ENCODE measurements at places on chromosomes 1 and 21. TPM values are rescaled to one million over a fixed set of nuclear protein-coding genes. Genes with fewer than 3 reads are reported as not detected.
A peak's percentile ranks its signal among the peaks of the same experiment; 100 is the strongest.

The CHIA gene
- not detected for total RNA-seq

The HTR6 gene
- total RNA-seq, result 0.55 TPM

The OTUD3 gene
- total RNA-seq, result 29.7 TPM

The KLHDC9 gene
- 57.2 TPM for total RNA-seq

The RGS13 gene
- not detected for total RNA-seq

- DNase-seq, result no peak
- H3K4me1 ChIP-seq, result no peaks in the 10 kb centered on the region
- H3K27me3 ChIP-seq, result no peaks in the 10 kb centered on the region
- no peaks in the 10 kb centered on the region for H3K36me3 ChIP-seq
- no peak overlapping the region for H3K4me3 ChIP-seq
- no peak overlapping the region for H3K27ac ChIP-seq
Measured at GRCh38 chr1:117798550-117798949, 130.9 kb downstream of the GDAP2 start.

GRCh38 chr1:197145446-197146024, 934 bp downstream of the ASPM start:
- H3K4me3 ChIP-seq, result peak overlapping the region; percentile 65
- H3K4me1 ChIP-seq, result no peaks in the 10 kb centered on the region
- no peak overlapping the region for H3K27ac ChIP-seq
- no peaks in the 10 kb centered on the region for H3K36me3 ChIP-seq

- no peaks in the 10 kb centered on the region for H3K27me3 ChIP-seq
- DNase-seq, result no peak
- no peak overlapping the region for H3K27ac ChIP-seq
- no peaks in the 10 kb centered on the region for H3K36me3 ChIP-seq
- H3K4me3 ChIP-seq, result no peak overlapping the region
Measured at GRCh38 chr1:19006837-19007271, 50.4 kb upstream of the IFFO2 start.

DNA sequence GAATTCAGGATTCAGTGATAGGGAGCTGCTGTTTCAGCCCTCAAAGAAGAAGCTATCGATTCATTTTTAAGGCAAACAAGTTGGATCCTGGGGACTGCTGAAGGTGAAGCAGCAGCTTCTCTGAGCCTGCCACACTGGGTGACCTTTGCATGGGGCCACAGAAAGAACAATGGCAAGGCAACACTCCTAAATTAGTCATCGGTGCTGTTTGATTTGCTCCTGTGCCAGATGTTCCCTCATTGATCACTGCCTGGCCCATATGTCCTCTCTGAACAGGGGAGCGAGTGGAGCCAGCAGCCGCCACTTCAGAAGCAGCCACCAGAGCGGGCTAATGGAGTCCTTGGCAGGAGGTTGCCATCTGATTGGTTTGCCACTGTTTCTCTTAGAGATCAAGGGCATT, 391.5 kb downstream of the NTNG1 start:
- DNase-seq, result no peak
- no peak overlapping the region for H3K4me3 ChIP-seq
- H3K27ac ChIP-seq, result no peak overlapping the region
- H3K36me3 ChIP-seq, result no peaks in the 10 kb centered on the region

DNA sequence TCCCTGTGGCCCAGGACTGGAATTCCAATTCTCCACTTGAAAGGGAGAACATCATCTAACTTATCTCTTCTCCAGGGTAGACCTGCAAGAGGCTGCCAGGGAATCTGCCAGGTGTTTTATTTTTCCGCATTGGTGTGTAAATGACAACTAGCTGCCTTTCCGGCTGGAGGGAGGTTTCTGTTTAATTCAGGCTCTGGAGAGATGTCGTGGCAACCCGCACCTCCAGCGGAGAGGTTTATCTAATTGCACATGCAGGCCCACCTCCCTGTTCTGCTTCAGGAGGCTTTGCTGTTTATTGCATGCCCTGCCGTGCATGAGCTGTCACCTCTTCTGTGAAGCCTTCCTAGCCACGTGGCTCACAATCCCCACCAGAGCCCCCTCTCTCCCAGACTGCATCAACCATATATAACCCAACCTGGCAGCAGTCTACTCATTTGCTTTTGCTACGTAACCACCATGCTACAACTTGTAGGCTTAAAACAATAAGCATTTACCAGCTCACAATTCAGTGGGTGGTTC, 151.6 kb downstream of the C1orf94 start:
- no peak overlapping the region for H3K4me3 ChIP-seq
- H3K27ac ChIP-seq, result no peak overlapping the region
- DNase-seq, result no peak
- H3K27me3 ChIP-seq, result no peaks in the 10 kb centered on the region
- H3K36me3 ChIP-seq, result no peaks in the 10 kb centered on the region

DNA sequence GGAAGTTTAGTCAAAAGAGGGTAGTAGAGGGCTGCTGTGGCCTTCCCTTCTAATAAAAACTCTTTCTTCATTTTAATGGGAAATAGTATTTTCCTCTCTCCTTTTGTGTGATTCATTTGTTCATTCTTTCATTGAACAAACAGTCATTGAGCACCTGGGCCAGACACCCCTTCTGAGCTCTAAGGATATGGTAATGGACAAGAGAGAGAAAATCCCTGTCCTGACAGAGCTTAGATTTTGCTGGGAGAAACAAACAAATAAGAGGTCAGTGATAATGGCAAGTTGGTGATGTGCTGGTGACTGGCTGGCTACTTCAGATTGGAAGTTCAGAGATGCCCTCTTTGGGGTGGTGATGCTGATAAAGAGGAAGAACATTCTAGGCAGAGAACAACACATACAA, 59.3 kb downstream of the CDC14A start:
- H3K4me1 ChIP-seq, result no peaks in the 10 kb centered on the region
- H3K27ac ChIP-seq, result no peak overlapping the region
- no peak overlapping the region for H3K4me3 ChIP-seq
- H3K36me3 ChIP-seq, result no peaks in the 10 kb centered on the region

GRCh38 chr1:2605509-2606395, 19.2 kb downstream of the PRXL2B start:
- H3K27ac ChIP-seq, result no peak overlapping the region
- peak; percentile 9 for DNase-seq
- H3K4me1 ChIP-seq, result peaks cover 8% of the 10 kb centered on the region
- no peaks in the 10 kb centered on the region for H3K36me3 ChIP-seq

GRCh38 chr21:26918323-26919079, 48.4 kb downstream of the ADAMTS5 start:
- no peak overlapping the region for H3K4me3 ChIP-seq
- H3K27me3 ChIP-seq, result no peaks in the 10 kb centered on the region
- H3K36me3 ChIP-seq, result no peaks in the 10 kb centered on the region
- H3K27ac ChIP-seq, result no peak overlapping the region
